ENCODE measurements at places on chromosomes 5 and 9.

GRCh38 chr9:115050002-115050490 is 67.9 kb downstream of the TNC start:
- no peak for DNase-seq

- no peak for DNase-seq
These were observed 10.9 kb upstream of the SLC24A2 start for GRCh38 chr9:19799784-19800183.

- DNase-seq: no peak
These were observed 900.4 kb upstream of the ARRDC3 start for GRCh38 chr5:92283521-92283920.

DNA sequence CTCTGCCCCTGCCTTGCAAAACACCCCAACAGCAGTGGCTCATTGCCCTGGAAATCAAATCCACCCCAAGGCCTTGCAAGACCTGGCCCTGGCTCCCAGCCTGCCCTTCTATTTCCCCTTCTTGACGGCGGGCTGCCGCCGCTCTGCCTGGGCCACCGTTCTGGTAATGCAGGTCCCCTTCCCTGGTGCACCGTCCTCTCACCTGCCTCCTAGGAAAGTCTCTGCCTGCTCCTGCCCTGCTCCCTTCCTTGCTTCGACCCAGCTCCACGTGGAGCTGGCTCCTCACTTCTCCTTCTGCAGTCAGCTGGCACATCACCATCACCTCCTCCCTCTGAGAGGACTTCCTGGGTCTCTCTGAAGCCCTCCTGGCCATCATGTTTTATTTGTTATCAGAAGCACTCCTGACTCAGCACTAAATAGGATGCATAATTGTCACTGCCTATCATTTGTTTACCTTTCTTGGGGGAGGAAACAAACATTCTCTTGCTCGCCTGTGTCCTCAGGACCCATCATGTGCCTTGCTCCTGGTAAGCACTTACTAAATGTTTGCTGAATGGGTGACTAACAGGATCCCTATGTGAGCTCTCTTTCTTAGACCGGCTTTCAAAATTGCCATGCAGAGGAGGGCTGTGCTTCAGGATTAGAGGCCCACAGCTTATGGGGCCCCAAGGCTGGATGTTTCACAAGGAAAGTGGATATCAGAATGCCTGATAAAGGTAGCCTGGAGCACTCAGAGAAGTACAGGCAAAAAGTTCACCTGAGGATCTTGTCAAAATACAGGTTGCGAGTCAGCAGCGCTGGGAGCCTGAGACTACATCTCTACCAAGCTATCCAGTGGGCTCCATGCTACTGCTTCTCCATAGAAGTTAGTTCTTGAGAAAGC is 19.6 kb upstream of the C5orf47 start:
- DNase-seq: peak; percentile 54

GRCh38 chr5:162842727-162843126 is 594.7 kb upstream of the CCNG1 start:
- DNase-seq: no peak
